Activated gamma-delta T cell (primary cell): ENCODE measurements at places on chromosomes 7 and 10.

DNA sequence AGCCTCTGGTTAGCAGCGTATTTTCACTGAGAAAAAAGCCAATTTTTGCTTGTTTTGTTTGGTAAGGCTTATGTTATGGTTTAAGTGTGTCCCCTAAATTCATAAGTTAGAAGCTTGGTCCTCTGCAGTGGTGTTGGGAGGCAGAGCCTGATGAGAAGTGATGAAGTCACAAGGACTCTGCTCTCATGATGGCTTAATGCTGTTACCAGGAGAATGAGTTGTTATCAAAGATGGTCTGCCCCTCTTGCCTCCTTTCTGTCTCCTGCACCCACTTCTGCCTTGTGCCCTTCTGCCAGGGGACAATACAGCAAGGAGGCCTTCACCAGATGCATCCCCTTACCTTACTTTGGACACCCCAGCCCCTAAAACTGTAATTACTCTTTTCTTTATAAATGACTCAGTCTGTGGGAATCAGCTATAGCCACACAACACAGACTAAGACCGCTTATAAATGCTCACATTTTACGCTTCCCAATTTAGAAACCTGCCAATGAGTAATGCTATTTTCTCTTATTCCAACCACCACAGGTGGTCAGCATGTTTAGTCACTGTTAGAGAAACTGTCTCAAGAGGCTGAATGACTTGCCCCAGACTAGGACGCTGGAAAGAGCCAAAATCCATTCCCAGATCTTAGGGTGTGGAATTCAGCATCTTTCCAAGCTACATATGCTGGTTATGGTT is 6.1 kb upstream of the PKD1L1 start:
- no peak for DNase-seq

DNA sequence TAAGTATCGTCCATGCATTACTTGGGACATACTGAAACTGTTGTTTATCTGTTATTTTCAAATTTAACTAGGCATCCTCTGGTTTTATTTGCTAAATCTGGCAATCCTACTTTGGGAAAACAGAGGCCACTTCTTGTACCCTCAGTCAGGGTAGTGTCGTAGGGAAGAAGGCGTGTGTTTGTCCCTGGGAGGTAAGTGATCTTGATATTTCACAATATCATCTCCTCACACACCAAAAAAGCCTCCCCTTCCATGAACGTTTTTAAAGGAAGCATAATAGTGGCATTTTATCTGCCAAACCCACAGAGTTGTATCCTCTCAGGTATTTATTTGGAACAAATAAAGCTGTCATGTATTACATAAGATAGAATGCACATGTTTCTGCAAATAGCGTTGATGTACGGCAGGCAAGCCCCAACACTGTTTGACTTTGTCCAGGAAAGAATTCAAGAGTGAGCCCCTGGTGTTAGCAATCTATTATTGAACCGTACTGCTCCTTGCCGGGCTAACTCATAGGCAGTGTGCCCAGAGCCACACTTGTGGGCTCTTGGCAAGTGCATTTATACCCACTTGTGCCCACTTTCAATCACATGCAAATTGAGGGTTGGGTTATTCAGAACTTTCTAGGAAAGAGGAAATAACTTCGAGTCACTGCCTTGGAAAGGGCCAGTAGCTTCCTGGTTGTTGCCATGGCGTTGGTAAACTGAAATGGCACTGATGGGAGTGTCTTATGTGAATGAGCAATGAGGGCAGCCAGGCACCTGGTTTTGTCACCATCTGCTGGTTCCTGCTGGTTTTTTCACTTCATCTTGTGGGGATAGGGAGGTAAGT is 266.0 kb downstream of the USP6NL start:
- DNase-seq, result no peak

- no peak for DNase-seq
These were observed 243.1 kb upstream of the HABP2 start for GRCh38 chr10:113309791-113310190.

GRCh38 chr7:48681006-48681405 is 243.3 kb upstream of the CDC14C start:
- no peak for DNase-seq

GRCh38 chr10:101219139-101219945 is 9.9 kb downstream of the LBX1 start:
- DNase-seq, result no peak
